ENCODE measurements at places on chromosomes 16 and 17.

GRCh38 chr17:37490638-37491614 lies 1.2 kb downstream of the DUSP14 start:
- no peak for DNase-seq

DNA sequence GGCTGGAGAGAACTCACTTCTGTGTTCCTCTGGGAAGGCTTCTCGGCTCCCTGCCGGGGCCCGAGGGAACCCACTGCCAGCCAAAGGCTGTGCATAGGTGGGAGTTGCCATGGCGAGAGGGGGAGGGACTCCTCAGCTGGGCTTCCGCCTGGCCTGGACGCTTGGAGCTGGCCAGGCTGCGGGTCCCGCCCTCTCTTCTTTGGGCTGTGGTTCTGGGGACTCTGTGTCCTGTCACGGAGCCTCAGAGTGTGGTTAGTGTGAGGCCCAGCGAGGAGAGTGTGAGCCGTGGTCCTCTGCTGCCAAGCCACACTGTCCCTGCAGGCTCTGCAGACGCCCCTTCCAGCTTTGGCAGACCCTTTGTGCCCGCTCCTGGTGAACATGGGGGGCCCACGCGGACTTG lies 123.1 kb downstream of the OR1D5 start:
- DNase-seq = no peak

- DNase-seq = no peak
Observed at GRCh38 chr17:47120521-47121095, 68.5 kb downstream of the CDC27 start.

GRCh38 chr17:45230410-45230786 lies 8.7 kb downstream of the FMNL1 start:
- DNase-seq = no peak

DNA sequence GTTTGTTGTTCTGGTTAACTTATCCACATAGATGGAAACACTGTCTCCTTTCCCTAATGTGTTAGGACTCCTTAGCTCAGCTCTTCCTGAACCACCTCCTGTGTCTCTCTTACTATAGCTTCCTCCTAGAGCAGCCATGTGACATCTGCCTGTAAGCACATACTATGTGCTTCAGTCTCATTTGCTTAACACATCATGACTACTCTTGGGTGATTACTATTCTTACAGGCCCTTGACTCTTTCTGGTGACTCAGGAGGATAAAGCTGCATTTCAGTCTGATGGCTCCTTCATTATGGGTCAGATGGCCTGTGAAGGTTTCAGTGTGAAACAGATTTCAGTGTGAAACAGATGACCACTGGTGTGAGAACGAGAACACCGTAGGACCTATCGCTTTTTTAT lies 320 bp upstream of the KRTAP4-2 start:
- no peak for DNase-seq

DNA sequence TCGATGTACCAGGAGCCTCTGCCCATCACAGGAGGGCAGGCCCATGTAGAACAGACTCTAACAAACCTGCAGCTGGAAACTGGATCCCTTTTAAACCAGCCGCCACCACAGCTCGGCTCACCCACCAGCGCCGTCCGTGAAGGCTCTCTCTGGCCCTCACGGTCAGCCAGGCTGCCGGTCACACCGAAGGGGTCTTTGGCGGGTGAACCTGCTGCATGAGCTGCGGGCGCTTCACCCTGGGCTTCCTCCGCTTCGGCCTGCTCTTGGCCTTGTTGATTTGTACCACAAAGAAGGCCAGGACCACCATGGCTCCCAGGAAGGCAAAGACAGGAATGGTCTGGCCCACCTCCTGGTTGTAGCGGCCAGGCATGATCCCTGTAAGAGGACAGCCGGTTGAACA lies 11.7 kb upstream of the SLC38A8 start:
- no peak for DNase-seq

DNA sequence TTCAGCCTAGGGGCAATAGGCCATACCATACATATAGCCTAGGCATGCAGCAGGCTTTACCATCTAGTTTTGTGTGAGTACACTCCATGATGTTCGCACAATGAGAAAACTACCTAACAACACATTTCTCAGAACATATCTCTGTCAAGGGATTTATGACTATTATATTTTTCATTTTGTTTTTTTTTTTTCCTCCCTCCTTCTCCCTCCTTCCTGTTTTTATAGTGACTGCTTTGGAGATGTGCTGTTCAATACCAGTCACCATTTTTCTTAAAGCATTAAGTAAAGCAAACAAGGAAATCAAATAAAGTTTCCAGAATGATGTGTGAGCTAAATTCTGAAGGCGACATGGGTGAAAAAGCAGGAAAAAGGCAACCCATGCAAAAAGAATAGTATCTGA lies 194.6 kb downstream of the STX8 start:
- DNase-seq = no peak

GRCh38 chr17:63819131-63819530 lies 8.1 kb upstream of the PSMC5 start:
- no peak for DNase-seq

- no peak for DNase-seq
Observed at GRCh38 chr17:66445229-66445628, 142.8 kb downstream of the PRKCA start.

DNA sequence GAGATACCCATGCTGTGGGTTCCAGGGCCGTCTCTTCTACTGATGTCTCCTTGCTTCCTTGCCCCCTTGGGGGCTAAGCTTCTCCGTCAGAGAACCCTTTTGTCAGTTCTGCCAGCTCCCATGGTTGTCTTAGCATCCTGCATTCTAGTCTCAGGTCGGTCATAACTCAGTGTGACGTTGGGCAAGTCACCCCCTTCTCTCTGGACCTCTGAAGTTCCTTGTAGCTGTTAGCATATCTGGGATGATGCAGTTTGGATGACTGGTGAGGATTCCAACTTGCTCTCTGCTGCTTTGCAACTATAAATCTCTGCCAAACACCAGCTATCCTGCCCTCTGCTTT lies 8.9 kb upstream of the MYL4 start:
- no peak for DNase-seq

Measured in stimulated activated naive CD8-positive, alpha-beta T cell treated with anti-CD3 and anti-CD28 coated beads, Interleukin-15, amount 100 ng/mL, for 72 hours (primary cell).